ENCODE measurements at places on chromosomes 4 and X.
A peak's percentile ranks its signal among the peaks of the same experiment; 100 is the strongest.

GRCh38 chrX:670645-671044, 40.1 kb downstream of the SHOX start:
- no peak for DNase-seq

GRCh38 chr4:3715061-3715854, 50.9 kb upstream of the ADRA2C start:
- no peak for DNase-seq

DNA sequence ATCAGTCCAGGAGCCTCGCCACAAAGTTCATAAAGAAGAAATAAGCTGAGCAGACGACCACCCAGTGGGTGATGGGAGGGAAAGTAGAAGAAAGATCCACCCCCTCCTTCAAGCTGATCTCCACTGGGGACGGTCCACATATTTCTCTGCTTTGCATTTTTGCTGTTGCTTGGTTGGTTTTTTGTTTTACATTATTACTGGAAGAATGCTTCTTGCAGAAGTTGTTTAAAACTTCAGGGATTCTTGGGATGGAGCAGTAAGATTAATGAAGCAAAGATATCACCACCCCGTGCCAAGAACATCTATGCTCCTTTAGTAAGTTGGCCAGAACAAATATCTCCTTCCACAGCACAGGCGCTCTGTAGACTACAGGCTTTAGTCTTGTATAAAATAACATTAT, 30.1 kb downstream of the LGI2 start:
- no peak for DNase-seq

DNA sequence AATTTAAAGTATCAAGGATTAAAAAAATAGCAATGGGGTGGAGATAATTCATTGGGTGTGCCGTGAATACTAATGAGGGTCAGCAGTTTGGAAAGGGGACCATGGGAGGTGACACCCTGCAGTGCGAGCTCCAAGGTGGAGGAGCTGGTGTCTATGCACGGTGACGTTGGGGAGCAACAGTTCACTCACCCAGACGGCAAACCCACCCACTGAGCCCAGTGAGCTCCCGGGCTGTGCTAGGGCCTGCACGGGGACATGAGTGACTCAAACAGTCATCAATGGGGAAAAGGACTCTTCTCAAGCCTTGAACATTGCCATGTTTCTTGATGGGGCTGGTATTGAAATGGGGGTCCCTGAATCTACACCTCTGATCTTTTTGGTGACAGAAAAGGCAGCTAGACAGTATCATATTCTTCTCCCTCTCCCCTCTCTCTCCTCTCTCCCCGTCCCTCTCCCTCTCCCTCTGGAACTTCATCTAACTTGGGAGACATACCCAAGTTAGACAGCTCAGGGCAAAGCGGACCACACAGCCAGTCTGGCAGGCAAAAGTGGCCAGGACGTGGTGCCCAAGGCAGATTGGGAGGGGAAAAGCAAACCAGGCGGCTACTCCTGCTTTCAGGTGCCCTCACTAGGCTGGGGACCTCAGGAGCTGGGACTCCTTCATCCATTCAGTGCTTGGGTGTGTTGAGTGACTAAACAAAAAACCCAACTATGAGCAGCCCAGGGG, 26.3 kb upstream of the PPP2R2C start:
- no peak for DNase-seq

- DNase-seq = peak; percentile 8
These were observed 417.1 kb upstream of the MAGEB16 start for GRCh38 chrX:35380808-35381700.

- DNase-seq = no peak
These were observed 76.3 kb downstream of the TMEM156 start for GRCh38 chr4:38955957-38956356.

DNA sequence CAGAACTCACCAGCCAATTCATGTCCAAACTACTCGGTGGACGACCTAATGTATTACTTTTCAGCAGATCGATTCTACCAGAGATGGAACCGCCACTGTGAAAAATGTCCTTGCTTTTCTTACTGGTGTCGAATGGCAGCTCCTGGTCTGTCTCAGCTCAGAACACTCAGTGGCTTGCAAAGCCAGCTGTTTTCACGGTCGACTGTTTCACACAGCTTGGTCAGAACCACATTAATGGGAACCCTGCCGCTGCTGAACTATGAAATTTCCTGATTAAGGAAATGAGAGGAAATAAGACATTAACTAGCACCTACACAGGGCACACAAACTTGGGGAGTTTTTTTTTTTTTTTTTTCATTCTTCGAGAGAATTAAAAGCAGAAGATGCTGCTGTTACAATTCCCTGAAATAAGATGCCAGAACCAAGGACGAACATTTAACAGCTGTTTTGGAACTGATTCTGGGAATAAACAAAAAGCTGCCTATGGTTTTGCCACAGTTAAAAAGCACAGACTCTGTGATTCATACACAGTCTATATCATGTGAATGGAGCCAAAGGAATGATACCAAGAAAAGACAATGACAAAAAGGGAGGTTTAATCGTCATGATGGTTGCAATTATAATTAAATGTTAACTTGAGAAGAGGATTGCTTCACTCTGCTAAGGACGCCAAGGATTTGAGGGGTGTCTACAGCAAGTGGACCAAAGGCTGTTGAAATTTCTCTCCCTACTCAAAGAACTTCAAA, 31.3 kb downstream of the SUPT20HL2 start:
- peak; percentile 22 for DNase-seq

DNA sequence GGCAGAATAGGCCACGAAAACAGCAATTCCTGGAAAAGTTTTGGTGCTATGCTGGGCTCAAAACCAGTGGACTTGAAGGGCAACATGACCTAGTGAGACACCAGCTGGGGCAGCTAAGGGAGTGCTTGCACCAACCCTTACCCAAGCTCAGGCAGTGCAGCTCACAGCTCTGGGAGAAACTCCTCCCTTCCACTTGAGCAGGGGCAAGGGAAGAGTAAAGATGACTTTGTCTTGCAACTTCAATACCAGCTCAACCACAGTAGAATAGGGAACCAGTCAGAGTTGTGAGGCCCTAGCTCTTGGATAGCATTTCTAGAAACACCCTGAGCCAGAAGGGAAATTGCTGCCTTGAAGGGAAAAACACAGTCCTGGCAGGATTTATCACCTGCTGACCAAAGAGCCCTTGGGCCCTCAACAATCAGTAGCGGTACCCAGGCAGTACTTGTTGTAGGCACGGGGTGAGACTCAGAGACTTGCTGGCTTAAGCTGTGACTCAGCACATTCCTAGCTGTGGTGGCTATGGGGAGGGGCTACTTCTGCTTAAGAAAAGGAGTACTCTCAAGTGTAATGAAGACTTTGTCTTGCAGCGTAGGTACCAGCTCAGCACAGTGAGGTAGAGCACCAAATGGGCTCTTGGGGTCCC, 19.7 kb upstream of the ABCG2 start:
- peak; percentile 31 for DNase-seq

- DNase-seq = no peak
These were observed 166.7 kb upstream of the MAB21L2 start for GRCh38 chr4:150415213-150415612.

DNA sequence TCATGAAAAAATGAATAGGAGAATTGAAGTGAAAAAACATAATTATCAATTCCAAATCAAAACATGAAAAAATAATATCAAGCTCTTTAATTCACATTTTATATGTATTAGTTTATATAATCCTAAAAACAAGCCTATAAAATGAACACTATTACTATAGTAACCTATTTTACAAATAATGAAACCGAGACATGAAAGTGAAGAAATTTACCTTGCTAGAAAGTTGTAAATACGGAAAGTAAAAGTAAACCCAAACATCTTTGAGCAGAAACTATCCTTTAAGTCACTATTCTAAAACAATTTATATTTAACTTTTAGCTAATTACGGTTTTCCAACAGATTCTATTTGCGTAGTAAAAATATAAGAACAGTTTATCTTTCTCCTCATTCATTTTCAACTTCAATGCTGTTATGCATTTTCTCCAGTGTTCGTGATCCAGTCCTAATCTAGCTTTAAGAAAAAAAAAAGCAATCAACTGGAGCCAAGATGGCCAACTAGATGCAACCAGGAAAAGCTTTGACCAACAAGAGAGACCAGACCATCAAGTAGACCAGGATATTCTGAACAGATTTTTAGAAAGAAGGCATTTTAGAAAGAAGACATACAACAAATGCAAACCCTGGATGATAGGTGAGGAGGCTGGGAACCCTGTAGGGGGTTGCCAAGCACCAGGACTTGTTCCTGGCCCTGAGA, 67.0 kb downstream of the DDX53 start:
- DNase-seq = no peak

DNA sequence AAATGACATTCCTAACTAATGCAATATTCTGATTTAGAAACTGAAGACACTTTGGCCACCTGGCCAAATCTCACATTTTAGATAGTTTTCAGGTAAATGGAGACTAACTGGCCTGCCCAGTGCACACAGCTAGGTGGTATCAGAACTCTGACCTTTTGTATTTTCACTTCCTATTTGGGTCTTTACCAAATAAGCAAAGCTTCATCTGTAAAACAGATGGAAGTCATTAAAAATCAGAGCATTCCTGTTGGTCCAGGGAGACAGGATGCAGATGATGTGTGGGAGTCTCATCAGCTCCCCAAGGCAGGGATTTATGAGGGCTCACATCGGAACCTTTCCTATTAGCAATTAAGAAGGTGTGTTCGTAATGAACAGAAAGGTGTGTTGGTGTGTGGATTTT, 57.7 kb downstream of the ARHGAP10 start:
- no peak for DNase-seq

DNA sequence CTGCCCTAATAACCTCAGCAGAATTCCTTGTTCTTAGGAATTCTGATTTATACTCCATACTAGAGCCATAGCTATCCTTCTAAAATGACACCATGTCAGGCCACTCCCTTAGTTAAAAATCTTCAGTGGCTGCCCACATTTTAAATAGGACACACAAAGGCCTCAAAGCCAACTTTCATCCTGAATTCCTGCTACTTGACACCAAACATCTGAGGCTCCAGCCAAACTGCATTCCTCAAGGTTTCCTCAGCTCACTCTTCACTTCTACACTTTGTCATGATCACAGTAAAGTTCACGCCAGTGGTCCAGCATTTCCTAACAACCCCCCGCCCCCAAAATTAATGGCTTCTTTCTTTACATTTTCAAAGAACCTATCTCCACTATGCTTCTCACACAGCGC, 124.3 kb downstream of the ADGRA3 start:
- no peak for DNase-seq

DNA sequence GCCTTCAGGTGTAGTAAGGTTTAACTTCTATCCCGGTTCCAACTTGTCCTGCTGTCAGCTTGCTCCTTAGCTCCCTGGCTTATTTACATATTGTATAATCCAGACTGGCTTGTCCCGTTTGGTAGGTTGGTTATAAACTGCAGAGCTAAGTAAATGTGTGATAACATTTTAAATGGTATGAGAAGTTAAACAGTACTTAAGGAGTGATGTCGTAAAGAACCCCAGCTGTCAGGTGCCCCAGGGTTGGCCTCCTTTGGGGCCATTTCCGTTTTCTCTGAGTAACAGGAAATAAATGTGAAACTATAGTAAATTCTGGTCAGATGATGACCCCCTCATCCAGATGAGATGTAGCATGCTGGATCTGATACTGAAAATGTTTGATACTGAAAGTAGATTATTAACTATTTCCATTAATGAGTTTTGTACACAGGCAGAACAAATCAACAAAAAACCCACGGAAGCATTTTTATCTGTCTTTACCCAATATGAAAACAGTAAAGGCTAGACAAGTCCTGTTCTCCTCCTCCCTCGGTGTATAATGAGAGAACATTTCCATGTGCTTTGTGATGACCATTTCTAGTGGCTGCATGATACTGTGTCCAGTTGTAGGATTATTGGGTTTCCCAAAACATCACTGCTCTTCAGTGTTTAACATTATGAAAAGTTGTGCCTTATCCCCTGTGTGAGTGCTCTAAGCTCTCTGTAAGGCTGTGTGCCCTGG, 22.4 kb downstream of the GAB1 start:
- DNase-seq = no peak

- no peak for DNase-seq
These were observed 224.7 kb downstream of the MID1 start for GRCh38 chrX:10395643-10396042.

DNA sequence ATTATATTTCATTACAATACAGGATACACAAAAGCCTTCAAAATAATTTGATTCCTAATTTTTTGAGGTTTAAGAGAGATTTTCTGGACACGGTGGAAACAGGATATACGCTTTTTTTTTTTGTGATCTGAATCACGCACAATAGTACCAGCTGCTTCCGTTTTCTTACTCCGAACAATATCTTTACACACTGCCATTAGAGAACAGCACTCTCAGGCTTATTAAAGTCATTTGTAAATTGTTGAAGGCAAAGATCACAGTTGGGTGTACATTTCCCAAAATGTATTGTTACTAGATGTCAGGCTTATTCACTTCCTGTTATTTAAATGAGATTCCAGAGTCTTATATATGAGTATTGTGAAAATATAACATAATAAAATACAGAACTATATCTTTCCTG, 71.5 kb downstream of the TMEM47 start:
- no peak for DNase-seq

- no peak for DNase-seq
These were observed 507.0 kb downstream of the PPARGC1A start for GRCh38 chr4:23382879-23383278.
